Heart right ventricle (tissue), 16 donors: ENCODE measurements at places on chromosomes 6 and 20. TPM values are rescaled to one million over a fixed set of nuclear protein-coding genes. Genes with fewer than 3 reads are reported as not detected.

- no peaks in the 10 kb centered on the region for H3K27me3 ChIP-seq
- H3K36me3 ChIP-seq: no peaks in the 10 kb centered on the region
- no peak for DNase-seq
- H3K27ac ChIP-seq: no peak overlapping the region
Measured at GRCh38 chr20:23190557-23190956, 104.4 kb upstream of the CD93 start.

GRCh38 chr20:25306991-25307903, 59.4 kb downstream of the PYGB start:
- peaks cover 15% of the 10 kb centered on the region for H3K4me1 ChIP-seq
- no peaks in the 10 kb centered on the region for H3K27me3 ChIP-seq
- no peak overlapping the region for H3K27ac ChIP-seq

DNA sequence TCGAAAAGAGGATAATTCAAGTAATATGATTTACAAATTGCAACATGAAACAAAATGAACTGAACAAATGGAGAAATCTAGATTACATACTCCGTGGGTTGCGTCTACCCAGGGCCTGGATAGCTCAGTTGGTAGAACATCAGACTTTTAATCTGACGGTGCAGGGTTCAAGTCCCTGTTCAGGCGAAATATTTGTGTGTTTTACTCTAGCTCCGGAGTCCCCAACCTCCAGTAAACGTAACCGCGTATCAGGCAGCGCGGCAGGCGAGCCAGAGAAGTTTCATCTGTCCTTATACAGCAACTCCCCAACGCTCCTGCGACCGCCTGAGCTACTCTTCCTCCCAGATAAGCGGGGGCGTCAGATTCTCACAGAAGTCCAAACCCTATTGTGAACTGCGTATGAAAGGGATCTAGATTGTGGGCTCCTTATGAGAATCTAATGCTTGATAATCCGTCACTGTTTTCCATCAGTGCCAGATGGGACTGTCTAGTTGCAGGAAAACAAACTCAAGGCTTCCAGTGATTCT, 176.1 kb downstream of the TRIM27 start:
- H3K4me1 ChIP-seq: no peaks in the 10 kb centered on the region
- no peaks in the 10 kb centered on the region for H3K36me3 ChIP-seq
- H3K4me3 ChIP-seq: no peak overlapping the region

- peak overlapping the region; percentile 77 for H3K27ac ChIP-seq
- no peaks in the 10 kb centered on the region for H3K27me3 ChIP-seq
- peaks cover 34% of the 10 kb centered on the region for H3K36me3 ChIP-seq
- DNase-seq: no peak
- no peak overlapping the region for H3K4me3 ChIP-seq
Measured at GRCh38 chr20:19940988-19941460, 76.1 kb upstream of the NAA20 start.

DNA sequence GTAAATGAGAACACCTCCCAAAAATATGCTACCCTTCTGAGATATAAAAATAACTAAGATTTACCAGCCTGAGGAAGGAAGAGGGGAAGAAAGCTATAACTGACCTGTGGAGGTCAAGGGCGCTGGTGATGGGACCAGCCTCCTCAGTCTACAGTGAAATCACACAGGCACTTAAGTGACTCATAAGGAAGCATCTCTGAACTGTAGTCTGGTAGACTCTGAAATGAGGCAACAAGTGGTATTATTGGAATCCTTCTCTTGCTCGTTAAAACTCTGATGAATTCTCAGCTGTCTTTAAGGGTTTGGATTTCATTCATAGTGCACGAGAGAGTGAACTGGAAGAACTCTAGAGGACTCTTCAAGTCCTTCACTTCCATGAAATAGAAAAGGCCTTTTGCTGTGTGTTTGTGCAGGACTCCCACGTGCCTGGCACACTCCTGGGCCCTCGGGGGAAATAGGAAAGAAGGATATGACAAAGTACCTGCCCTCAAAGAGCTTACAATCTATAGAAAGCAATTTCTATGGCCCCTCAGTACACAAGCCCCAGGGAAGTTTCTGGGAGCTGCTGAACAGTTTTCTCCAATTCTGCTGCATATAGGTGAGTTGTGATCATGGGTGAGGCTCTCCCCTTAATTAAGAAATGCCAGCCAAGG, 231.8 kb upstream of the RREB1 start:
- no peak overlapping the region for H3K27ac ChIP-seq
- H3K4me3 ChIP-seq: no peak overlapping the region
- H3K27me3 ChIP-seq: no peaks in the 10 kb centered on the region
- DNase-seq: no peak
- H3K4me1 ChIP-seq: no peaks in the 10 kb centered on the region

DNA sequence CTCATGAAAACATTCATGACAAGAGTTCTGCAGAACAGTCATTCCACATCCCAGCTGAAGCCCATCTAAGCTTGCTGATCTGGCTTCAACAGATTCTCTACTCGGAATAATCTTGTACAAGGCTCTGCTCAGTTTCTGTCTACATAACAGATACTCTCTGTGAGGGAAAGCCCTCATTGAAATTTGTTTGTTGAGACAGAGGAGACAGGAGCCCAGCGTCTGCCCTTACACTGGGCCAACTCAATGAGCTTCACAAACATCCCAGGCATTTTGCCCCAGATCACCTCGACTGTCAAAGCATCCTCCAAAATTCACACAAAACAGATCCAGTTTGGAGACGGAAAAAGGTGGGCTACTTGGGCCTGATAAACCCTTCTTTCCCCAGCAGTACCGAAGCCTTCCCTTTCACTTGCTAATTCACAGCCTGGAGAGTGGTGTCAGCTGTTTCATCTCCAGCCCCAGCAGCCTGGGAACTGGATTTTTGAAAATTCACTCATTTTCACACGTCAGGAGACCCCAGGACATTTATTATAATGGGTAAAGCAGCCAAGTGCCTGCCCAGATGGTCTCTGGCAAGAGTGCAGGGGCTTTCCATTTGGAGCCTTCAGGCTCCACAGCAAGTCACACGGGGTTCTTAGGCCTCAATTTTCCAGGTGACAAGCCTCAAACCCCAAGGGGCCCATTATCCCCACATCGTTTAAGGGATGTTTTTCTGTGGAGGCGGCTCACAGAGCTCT, 7.3 kb downstream of the CCDC167 start:
- no peaks in the 10 kb centered on the region for H3K27me3 ChIP-seq
- H3K27ac ChIP-seq: no peak overlapping the region
- no peak for DNase-seq
- H3K4me3 ChIP-seq: no peak overlapping the region
- no peaks in the 10 kb centered on the region for H3K36me3 ChIP-seq
- H3K4me1 ChIP-seq: peaks cover 11% of the 10 kb centered on the region

GRCh38 chr20:58344741-58345140, 35.2 kb downstream of the RAB22A start:
- no peak for DNase-seq
- peaks cover 7% of the 10 kb centered on the region for H3K4me1 ChIP-seq
- H3K27me3 ChIP-seq: no peaks in the 10 kb centered on the region
- no peak overlapping the region for H3K27ac ChIP-seq
- H3K4me3 ChIP-seq: no peak overlapping the region
- peaks cover 7% of the 10 kb centered on the region for H3K36me3 ChIP-seq

DNA sequence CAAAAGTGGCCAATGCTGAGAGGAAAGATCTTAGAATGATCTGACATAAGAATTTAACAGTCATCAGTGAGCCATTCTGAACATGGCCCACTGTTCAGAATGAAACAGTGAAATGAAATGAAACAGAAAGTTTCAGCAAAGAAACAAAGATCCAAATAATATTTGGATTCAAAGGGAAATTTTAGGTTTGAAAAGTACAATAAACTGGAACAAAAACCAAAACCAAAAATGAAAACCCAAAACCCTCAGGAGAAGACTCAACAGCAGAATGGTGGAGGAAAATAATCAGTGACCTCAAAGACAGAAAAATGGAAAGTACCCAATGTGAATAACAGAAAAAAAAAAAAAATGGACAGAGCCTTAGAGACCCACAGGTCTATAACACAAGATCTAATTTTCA, 66.1 kb upstream of the EMILIN3 start:
- peaks cover 21% of the 10 kb centered on the region for H3K36me3 ChIP-seq
- peaks cover 5% of the 10 kb centered on the region for H3K4me1 ChIP-seq
- DNase-seq: no peak
- no peak overlapping the region for H3K27ac ChIP-seq
- H3K4me3 ChIP-seq: no peak overlapping the region

GRCh38 chr20:31596831-31597480, 8.1 kb upstream of the ID1 start:
- H3K4me3 ChIP-seq: no peak overlapping the region
- no peak for DNase-seq
- H3K4me1 ChIP-seq: peaks cover 18% of the 10 kb centered on the region
- H3K36me3 ChIP-seq: no peaks in the 10 kb centered on the region

- H3K27ac ChIP-seq: no peak overlapping the region
- H3K4me1 ChIP-seq: peaks cover 4% of the 10 kb centered on the region
- peaks cover 18% of the 10 kb centered on the region for H3K36me3 ChIP-seq
- no peak for DNase-seq
Measured at GRCh38 chr6:71368284-71368683, 79.7 kb downstream of the OGFRL1 start.

DNA sequence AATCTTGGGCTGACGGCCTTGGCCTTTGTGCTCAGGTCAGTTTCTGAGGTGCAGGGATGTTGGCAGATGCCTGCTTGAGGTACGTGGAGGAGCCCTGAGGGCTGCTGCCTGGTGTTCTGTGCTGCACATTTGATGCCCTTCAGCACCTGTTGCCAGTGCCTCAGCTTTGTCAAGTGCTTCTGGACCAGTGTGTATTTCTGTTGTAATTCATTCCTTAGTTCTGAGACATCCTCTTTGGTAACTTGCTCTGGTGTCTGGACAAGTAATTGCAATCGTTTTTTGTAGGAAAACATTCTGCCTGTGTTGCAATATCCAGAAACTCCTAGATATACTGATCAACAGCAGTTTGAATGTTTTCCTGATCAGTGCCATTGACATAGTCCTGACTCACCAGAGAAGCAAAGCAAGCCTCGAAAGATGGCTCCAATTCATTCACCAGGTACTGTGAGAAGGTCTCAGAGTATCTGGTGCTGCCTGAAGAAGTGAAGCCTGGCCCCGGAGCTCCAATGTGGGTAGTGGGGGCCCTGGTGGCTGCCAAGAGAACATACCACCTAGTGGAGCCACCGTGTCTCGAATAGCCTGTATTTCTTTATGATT, 26.7 kb downstream of the ZNF337 start:
- no peaks in the 10 kb centered on the region for H3K4me1 ChIP-seq
- H3K36me3 ChIP-seq: peaks cover 20% of the 10 kb centered on the region
- no peak for DNase-seq
- no peak overlapping the region for H3K4me3 ChIP-seq
- H3K27ac ChIP-seq: no peak overlapping the region

GRCh38 chr20:20065361-20065760, 13.0 kb downstream of the CFAP61 start:
- peaks cover 15% of the 10 kb centered on the region for H3K27me3 ChIP-seq
- no peak for DNase-seq
- H3K4me1 ChIP-seq: no peaks in the 10 kb centered on the region
- H3K27ac ChIP-seq: no peak overlapping the region
- no peak overlapping the region for H3K4me3 ChIP-seq

- no peak for DNase-seq
- peaks cover 5% of the 10 kb centered on the region for H3K27me3 ChIP-seq
- H3K4me3 ChIP-seq: no peak overlapping the region
- H3K36me3 ChIP-seq: no peaks in the 10 kb centered on the region
- no peak overlapping the region for H3K27ac ChIP-seq
Measured at GRCh38 chr6:13834790-13835189, 20.4 kb upstream of the MCUR1 start.

- H3K4me1 ChIP-seq: peaks cover 5% of the 10 kb centered on the region
- no peak for DNase-seq
Measured at GRCh38 chr6:144174006-144174405, 23.7 kb downstream of the STX11 start.

GRCh38 chr20:11271319-11271718, 597.5 kb upstream of the JAG1 start:
- H3K4me3 ChIP-seq: no peak overlapping the region
- DNase-seq: no peak
- no peak overlapping the region for H3K27ac ChIP-seq
- no peaks in the 10 kb centered on the region for H3K36me3 ChIP-seq
- no peaks in the 10 kb centered on the region for H3K27me3 ChIP-seq

DNA sequence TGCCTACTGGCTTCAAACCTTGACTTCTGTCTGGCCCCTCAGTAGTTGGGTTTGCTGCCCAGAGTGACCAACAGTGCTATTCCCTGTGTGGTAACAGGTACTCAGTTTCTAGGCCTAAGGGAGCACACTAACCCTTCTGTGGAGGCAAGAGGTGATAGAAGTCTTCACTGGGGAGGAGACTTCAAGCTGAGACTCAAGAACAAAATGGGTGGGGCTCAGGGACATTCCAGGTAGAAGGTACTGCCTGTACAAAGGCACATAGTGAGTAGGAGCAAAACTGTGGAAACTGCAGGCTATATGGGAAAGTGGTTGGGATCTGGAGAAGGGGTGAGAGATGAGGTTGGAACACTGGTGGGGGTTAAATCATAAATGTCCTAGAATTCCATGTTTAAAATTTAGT, 2.3 kb upstream of the SCAND1 start:
- peaks cover 28% of the 10 kb centered on the region for H3K4me1 ChIP-seq
- H3K36me3 ChIP-seq: no peaks in the 10 kb centered on the region
- no peak overlapping the region for H3K4me3 ChIP-seq
- H3K27me3 ChIP-seq: no peaks in the 10 kb centered on the region

DNA sequence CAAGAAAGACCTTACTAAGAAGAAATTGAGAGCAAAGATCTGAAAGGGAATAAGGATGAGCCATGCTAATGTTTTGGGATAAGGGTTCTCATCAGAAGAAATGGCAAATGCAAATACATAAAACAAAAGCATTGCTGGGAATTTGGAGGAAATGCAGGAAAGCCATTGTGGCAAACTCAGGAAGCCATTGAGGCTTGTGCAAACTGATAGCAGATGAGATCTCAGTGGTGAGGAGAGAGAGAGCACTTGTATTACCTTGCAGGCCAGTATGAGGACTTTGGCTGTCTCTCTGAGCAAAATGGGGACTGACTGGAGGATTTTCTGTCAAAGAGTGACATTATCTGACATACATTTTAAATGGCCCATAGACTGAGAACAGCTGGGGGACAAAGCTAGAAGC, 103.0 kb downstream of the ADGRB3 start:
- no peaks in the 10 kb centered on the region for H3K36me3 ChIP-seq
- no peak overlapping the region for H3K27ac ChIP-seq

GRCh38 chr6:3825851-3826581, 23.2 kb upstream of the FAM50B start:
- no peak overlapping the region for H3K4me3 ChIP-seq
- H3K36me3 ChIP-seq: no peaks in the 10 kb centered on the region
- H3K4me1 ChIP-seq: peaks cover 38% of the 10 kb centered on the region
- peak overlapping the region; percentile 75 for H3K27ac ChIP-seq

The STMND1 gene
- not detected for total RNA-seq

The JPH2 gene
- total RNA-seq: 167 TPM

The NKAIN4 gene
- not detected for total RNA-seq

The PAX1 gene
- total RNA-seq: not detected

The HLA-DPB1 gene
- 31.6 TPM for total RNA-seq

The CCN6 gene
- total RNA-seq: not detected

The RGS17 gene
- 0.17 TPM for total RNA-seq

The LGSN gene
- total RNA-seq: not detected

The SAMD5 gene
- 1.2 TPM for total RNA-seq

The PRR18 gene
- total RNA-seq: not detected
